Activated CD4-positive, alpha-beta T cell treated with anti-CD3 and anti-CD28 coated beads for 1 hour (primary cell): ENCODE measurements at places on chromosomes 12 and 14.

DNA sequence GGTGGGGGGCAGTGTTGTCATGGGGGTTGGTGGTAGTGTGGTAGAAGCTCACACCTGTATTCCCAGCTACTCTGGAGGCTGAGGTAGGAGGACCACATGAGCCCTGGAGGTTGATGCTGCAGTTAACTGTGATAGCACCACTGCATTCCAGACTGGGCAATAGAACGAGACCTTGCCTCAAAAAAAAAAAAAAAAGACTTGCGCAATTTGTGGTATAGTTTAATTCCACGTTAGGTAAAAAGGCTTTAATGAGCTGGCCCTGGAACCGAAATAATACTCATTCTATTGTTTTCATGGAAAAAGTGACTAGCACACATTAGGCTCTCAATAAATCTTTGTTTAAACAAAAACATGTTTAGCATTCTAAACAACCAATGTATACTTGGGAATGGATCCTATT is 25.4 kb upstream of the NAP1L1 start:
- no peak for DNase-seq

- no peak for DNase-seq
These were observed 1.1 kb downstream of the TPI1 start for GRCh38 chr12:6868211-6869048.

- no peak for DNase-seq
These were observed 11.3 kb downstream of the SYNE3 start for GRCh38 chr14:95505030-95505589.

DNA sequence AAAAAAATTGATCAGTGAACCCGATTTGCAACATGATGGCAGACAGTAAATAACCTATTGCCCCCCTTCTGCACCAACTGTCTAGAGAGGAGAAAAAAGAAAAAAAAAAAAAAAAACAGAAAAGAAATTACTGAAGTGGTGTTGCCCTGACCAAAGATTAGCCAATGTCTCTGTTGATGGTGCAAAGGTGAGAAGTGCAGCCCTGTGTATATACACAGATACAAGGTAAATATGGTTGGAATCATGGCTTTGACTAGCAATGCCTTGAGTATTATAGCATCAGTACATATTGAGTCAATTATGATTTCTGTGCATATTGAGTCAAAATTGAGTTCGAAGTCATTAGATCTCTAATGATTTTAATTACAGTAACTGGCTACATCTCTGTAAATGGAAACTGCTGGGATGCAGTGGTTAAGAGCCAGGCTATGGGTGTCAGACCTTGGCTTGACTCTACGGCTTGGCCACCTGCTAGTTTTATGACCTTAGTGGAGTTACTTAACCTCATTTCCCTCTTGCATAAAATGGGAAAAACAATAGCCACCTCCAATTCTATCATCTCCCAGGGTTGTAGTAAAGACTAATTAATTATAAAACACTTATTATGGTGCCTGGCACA is 51.0 kb downstream of the EGLN3 start:
- no peak for DNase-seq

GRCh38 chr12:54385251-54385914 is 850 bp upstream of the ZNF385A start:
- no peak for DNase-seq

- no peak for DNase-seq
These were observed 10.8 kb downstream of the ARHGAP5 start for GRCh38 chr14:32087907-32088306.

GRCh38 chr12:53326460-53327185 is 5.2 kb upstream of the AAAS start:
- no peak for DNase-seq

DNA sequence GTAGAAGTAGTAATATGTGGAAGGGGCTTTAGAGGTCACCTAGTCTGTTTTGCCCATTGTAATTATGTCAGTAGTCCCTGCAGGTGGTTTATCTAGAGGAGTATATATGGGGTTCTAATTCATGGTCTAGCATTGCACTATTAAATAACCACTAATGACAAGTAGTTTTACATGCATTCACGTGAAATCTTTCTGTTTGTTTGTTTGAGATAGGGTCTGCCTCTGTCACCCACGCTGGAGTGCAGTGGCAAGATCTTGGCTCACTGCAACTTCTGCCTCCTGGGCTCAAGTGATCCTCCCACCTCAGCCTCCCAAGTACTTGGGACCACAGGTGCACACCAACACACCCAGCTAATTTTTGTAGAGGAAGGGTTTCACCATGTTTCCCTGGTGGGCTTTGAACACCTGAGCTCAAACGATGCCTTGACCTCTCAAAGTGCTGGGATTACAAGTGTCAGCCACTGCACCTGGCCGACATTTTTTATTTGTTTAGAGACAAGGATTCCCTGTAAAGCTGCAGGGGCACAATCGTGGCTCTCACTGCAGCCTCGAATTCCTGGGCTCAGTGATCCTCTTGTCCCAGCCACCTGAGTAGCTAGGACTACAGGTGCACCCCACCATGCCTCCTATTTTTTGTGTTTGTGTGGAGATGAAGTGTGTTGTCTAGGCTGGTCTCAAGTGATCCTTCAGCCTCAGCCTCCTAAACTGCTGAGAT is 12.0 kb upstream of the PSEN1 start:
- no peak for DNase-seq

- DNase-seq: no peak
These were observed 58.9 kb upstream of the FBXO33 start for GRCh38 chr14:39491134-39491571.

DNA sequence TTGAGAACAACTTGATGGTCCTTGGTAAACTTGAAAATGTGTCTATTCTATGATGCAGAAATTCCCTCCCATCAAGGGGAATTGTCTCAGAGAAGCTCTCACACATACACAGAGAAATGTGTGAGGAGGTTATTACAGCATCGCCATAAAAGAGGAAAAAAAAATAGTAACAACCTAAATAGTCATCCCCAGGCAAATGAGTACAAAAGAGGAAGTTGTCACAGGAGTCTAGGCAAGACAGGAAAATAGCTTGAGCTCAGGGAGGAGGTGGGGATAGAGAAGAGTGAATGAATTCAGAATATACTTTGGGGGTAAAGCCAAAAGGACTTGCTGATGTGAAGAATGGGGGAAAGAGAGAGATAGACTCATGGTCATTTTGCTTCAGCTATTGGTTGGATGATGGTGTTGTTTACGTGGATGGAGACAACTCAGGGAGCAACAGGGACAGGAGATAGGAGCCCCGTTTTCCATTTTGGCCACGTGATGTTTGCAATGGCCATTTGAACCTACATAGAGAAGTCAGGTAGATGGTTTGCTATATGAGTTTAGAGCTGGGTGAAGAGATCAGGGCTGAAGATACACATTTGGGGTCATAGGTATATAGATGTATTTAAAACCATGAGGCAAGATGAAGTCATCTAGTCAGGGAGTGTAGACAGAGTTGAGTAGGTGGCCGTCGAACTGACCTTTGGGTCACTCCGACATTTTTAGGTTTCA is 20.3 kb downstream of the LRRC74A start:
- DNase-seq: no peak

DNA sequence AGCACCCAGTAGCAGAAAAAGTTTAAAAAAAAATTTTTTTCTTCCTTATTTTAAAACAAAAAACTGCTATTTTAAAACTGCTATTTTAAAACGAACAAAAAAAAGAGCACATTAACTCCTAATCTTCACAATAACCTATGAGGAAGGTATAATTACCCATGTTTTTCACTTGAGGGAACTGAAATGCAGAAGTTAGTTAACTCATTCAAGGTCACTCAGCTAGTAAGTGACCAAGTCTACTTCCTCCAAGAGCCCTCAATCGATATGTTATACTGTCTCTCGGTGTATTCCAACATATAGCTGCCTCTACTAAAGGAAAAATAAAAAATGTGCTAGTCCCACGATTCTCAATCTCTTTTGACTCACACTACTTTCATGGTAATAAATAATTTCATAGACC is 7.8 kb downstream of the RPAP3 start:
- DNase-seq: no peak
